ENCODE measurements at places on chromosomes 2 and 18.

GRCh38 chr2:172287605-172288315 lies 139.6 kb upstream of the ITGA6 start:
- DNase-seq, result no peak

GRCh38 chr2:137700681-137701080 lies 263.6 kb upstream of the HNMT start:
- no peak for DNase-seq

DNA sequence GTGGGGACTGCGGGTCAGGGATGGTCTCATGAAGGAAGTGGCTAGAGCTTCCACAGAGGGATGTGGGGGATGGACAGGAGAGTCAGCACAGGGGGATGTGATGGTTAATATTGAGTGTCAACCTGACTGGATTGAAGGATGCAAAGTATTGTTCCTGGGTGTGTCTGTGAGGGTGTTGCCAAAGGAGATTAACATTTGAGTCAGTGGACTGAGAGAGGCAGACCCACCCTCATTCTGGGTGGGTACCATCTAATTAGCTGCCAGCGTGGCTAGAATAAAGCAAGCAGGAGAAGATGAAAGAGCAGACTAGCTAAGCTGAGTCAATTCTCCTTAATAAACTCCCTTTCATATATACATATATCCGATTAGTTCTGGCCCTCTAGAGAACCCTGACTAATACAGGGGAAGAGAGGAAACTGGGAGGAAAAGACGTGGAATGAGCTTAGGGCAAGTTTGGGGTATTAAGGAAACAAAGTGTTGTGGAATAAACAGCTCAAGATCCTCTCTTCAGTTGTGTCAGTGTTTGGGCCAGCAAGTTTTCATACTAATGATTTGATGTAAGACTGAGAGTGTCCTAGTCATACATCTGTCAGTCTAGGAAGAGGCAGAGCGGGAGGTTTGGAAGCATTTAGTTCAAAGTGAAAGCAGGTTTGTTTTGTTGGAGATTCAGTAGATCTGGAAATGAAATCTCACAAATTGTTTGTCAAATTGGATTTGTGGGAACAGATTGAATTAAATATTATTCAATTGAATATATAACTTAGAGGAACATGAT lies 135.2 kb upstream of the NT5C1B start:
- DNase-seq, result no peak

GRCh38 chr2:229489016-229489415 lies 217.9 kb upstream of the PID1 start:
- peak; percentile 71 for DNase-seq

GRCh38 chr18:79576686-79577351 lies 102.8 kb upstream of the CTDP1 start:
- DNase-seq, result no peak

DNA sequence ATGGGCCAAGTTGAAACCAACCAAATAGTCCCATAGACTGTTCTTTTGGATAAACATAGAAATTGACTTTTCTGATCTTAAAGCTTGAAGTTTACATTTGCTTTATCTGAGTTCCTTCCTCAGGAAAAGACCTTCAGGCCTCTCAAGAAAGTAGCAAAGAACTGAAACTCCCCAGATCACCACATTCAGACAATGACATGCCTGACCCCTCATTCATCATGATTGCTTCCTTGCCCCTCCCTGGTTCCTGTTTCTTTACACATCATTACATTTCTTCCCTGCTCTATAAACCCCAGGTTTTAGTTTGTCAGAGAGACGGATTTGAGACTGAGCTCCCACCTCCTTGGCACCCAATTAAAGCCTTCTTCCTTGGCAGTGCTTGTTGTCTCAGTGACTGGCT lies 83.6 kb upstream of the ST3GAL5 start:
- no peak for DNase-seq

GRCh38 chr18:42290318-42291307 lies 335.6 kb downstream of the PIK3C3 start:
- no peak for DNase-seq

- peak; percentile 87 for DNase-seq
Measured at GRCh38 chr2:55148269-55148668, 83.8 kb downstream of the CLHC1 start.

DNA sequence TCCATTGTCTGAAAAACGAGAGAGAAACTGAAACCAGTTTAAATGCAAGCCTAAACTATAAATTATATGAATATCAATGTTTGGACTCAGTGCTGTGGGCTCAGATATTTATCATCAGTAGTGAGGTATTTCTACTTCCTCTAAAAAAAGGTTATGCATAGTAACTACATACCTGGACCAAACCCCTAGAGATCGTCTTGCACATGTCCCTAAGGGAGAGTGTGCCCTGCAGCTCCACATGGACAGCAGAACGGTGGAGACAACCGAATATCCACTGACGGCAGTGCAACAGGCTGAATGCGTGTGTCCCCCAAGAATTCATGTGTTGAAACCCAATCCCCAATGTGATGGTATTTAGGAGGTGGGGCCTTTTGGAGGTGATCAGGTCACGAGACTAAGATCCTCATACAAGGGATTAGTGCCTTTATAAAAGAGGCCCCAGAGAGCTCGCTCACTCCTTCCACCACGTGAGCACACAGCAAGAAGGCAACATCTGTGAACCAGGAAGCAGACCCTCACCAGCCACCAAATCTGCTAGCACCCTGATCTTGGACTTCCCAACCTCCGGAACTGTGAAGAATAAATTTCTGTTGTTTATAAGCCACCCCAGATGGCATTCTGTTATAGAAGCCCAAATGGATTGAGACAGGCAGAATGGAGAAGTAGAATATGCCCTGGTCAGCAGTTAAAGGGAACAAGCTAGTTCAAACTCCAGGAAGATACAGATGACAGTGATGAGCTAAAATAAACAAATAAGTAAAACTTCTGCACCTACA lies 208.4 kb downstream of the ANAPC1 start:
- no peak for DNase-seq

DNA sequence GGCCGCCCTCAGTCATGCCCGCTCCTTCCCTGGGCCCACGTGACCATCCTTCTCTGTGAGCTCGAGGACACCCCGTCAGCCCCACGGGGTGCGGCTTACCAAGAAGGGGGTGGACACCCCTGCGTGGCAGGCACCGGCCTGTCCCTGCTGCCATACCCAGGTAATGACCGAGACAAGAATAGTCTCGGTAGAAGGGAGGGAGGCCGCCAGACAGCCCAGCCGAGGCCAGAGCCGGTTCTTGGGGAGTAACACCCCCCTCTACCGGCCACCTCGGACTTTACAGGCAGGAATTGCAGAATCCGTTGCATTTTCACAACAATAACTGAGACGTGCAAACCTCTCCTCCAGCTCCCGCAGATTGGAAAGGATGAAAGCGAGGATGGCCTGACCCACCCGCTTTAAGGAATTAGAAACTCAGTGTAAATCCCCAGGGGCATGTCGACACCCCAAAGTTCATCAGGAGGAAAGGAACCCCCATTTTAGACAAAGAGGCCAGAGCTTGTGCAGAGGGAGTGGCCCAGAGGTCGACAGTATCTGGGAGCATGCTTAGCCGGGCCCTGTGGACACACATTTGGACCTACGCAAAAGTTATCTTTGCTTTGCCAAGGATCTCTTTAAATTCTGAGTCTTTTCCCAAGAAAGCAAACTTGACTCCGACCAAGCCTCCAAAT lies 60.1 kb upstream of the GLI2 start:
- peak; percentile 57 for DNase-seq

- DNase-seq, result no peak
Measured at GRCh38 chr18:2891526-2892431, 45.0 kb downstream of the EMILIN2 start.

DNA sequence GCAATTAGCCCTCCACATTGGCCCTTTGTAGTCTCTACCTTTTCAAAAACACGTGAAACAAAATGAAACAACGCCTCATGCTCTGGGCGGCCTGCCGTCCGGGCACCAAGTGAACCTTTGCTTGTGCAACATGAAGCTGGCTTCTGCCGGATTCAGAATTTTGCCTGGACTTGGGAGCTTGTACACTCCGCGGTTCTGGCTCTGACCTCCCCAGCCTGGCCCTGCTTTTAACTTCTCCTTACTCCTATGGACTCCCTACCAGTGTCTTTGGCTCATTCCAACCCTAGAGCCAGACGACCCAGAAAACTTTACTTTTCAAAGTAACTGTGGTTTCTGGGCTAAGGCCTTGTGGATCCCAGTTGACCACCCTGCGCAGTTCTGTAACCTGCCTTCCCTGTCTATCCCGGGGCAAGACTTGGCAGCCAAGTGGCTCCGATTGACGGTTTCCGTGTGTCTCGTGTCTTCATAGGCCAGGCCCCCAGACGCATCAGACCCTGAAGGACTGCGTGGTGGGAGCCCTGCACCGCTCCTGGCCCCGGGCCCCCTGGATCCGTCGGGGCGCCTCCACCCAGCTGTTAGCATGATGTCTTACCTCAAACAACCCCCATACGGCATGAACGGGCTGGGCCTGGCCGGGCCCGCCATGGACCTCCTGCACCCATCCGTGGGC lies 1.9 kb downstream of the OTX1 start:
- no peak for DNase-seq

GRCh38 chr2:241989074-241989473 lies 119.5 kb downstream of the RTP5 start:
- no peak for DNase-seq

GRCh38 chr2:237485844-237486243 lies 1.2 kb upstream of the MLPH start:
- DNase-seq, result peak; percentile 26

DNA sequence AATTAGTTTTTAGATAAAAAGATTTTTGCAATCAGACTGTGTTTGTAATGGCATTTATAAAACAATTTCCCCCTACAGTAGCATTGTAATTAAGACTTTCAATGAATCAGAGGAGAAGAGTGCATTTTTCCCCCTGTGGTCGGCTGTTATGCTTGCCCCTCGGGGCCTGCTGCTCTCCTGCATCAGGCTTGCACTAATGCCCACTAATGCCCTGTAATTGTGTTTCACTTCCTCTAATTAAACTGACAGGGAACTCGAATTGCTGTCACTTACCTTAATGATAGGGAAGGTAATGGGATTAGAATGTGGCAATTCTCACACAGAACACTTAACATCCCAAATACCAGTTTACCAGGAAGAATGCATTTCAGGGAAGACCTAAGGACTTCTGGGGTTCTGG lies 61.2 kb upstream of the LRRTM1 start:
- DNase-seq, result no peak

- no peak for DNase-seq
Measured at GRCh38 chr2:190618030-190618429, 30.9 kb upstream of the NAB1 start.

- peak; percentile 69 for DNase-seq
Measured at GRCh38 chr2:226799211-226799975, at the start of gene IRS1. TSS of gene IRS1 (minus strand) at chr2:226799820. CDS start at chr2:226798738, 1,082 bp downstream.

DNA sequence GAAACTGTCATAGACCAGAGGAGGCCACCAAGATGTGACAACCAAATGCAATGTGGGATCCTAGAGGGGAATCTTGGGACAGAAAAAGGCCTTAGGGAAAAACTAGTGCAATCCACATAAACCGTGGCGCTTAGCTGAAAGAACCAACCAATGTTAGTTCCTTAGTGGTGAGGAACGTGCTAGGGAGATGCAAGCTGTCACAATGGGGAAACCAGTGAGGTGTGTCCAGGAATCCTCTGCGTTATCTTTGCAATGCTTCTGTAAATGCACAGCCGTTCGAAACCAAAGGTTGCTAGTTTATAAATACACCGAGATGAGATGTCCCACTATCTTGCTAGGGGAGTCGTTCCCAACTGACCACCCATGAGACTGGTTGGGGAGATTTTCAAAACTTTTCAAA lies 157.0 kb upstream of the ID2 start:
- no peak for DNase-seq

DNA sequence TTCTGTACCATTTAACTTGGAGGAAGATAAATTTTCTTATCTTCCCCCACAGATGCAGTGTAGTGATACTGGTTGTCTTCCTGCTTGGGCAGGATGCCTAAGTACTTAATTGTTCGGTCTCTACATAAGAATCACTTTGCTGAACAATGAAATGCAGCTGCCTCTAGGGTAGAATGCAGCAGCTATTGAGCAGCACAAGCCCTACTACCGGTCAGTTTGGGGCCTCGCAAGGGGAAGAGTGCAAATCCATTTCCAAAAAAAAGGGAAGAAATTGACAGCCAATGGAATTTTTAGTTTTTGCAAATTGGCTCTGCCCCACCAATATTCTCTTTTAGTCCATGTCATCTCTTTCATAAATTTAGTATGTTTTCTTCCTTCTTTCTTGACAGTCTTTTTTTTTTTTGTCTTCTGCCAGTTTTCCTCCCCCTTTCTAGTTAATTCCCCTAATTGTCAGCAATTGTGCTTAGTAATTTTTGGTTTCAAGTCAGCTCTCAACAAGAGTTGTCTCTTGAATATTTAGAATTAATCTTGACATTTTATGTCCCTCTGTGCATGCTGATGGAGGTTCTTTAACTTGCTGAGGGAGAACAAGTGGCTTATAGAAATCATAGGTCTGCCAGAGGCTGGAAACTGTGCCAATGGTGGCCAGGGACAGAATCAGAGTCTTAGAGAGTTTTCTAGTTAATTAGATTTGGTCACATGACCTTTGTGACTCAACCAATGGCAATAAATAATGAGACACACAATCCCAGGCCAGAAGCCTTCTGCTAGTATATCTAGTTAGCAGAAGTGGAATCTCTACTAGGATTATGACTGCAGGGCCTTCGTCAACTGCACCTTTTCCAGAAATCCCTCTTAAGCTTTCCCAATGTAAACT lies 270.0 kb downstream of the CTNNA2 start:
- no peak for DNase-seq

DNA sequence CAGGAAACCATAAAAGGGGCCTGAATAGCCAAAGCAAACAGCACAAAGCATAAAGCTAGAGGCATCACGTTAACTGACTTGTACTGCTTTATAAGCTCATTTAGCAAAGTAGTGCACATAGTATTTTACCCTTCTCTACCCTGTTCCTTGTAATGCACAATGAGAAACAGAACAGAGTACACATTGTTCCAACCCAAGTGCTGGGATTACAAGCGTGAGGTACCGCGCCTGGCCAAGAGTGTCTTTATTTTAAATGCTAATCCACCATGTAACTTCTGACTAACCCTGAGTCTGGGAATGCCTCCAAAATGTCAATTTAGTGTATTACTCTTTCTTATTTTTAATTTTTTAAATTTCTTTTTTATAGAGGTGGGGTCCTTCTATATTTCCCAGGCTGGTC lies 46.4 kb upstream of the STON1 start:
- DNase-seq, result peak; percentile 79

DNA sequence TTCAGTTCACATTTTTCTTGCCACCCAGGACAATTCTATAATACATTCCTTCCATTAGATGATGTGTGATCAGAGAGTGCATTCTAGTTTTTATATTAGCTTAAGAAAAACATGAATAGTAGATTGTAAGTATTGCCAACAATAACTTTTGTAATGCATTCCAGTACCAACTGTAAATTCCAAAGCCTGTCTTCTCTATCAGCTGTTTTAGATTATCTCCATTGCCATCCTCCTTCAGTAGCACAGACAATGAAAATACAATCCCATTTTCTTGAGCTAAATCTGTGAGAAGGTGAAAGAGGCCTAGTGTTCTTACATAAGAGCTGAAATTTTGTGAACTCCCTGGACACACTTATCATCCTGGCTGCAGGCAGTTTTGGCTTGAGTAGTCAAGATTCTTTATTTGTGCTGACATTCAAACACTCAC lies 103.9 kb downstream of the CCBE1 start:
- DNase-seq, result peak; percentile 72

GRCh38 chr2:98731041-98731893 lies at the start of gene MGAT4A:
TSS of gene MGAT4A (minus strand) at chr2:98731132. CDS start at chr2:98726332, 4,800 bp downstream.
- no peak for DNase-seq

Measured in fibroblast of mammary gland (primary cell).